SJCRH30 (cell line): ENCODE measurements at places on chromosomes 5 and 9. TPM values are rescaled to one million over a fixed set of nuclear protein-coding genes. Genes with fewer than 3 reads are reported as not detected.

- H3K4me1 ChIP-seq = no peaks in the 10 kb centered on the region
- peaks cover 14% of the 10 kb centered on the region; the same call in 1 of the 2 replicates for H3K27me3 ChIP-seq
- H3K36me3 ChIP-seq = no peaks in the 10 kb centered on the region
- H3K27ac ChIP-seq = no peak overlapping the region
Observed at GRCh38 chr9:93205045-93205768, 21.3 kb downstream of the WNK2 start.

Gene CANX
- 453 and 506 TPM in 2 replicates for total RNA-seq

DNA sequence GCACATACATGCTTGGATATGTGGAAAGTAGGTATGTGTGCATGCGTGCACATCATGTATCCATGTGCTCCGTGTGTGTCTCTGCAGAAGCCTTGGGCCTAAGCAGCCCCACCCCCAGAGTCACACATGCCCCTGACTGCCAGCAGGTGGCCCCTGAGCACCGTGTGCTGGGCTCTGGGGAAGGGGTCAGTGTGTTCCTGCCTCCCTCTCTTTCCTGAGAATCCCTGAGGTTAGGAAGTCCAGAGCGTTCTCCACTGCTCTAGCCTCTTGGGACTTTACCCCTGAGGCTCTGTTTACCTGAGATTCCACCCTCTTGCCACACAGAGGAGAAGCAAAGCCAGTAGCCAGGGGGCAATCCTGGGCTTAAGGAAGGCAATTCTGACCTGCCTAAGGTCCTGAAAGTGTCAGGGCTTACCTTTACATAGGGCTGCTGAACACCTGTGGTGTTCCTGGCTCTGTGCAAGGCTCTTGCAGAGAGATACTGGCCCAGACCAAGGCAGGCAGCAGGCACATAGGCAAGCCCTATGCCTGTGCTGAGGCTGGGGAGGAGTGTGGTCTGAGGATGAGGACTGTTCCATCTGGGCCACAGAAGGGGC lies 207.3 kb downstream of the TMEM38B start:
- H3K36me3 ChIP-seq = no peaks in the 10 kb centered on the region
- H3K4me1 ChIP-seq = no peaks in the 10 kb centered on the region
- DNase-seq = peak; percentile 58

- DNase-seq = no peak
- no peaks in the 10 kb centered on the region for H3K27me3 ChIP-seq
- no peak overlapping the region for H3K4me3 ChIP-seq
- no peak overlapping the region for H3K27ac ChIP-seq
- no peaks in the 10 kb centered on the region for H3K36me3 ChIP-seq
Observed at GRCh38 chr9:29039258-29039657, 1466.0 kb upstream of the C9orf72 start.

Gene HAVCR2
- 0.99 and 1.1 TPM in 2 replicates for total RNA-seq

GRCh38 chr5:142202282-142202681 lies 93.7 kb downstream of the NDFIP1 start:
- no peak for DNase-seq
- H3K36me3 ChIP-seq = no peaks in the 10 kb centered on the region
- H3K4me3 ChIP-seq = no peak overlapping the region
- no peak overlapping the region for H3K27ac ChIP-seq

DNA sequence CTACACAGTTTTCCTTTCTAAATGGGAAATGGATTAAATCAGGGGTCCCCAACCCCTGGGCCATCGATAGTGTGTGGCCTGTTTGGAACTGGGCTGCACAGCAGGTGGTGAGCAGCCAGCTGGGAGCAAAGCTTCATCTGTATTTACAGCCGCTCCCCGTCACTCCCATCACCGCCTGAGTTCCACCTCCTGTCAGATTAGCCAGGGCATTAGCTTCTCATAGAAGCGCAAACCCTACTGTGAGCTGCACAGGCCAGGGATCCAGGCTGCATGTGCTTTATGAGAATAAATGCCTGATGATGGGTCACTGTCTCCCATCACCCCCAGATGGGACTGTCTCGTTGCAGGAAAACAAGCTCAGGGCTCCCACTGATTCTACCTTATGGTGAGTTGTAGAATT lies 41.2 kb upstream of the FLT4 start:
- no peak overlapping the region for H3K4me3 ChIP-seq
- no peaks in the 10 kb centered on the region for H3K4me1 ChIP-seq
- no peak overlapping the region for H3K27ac ChIP-seq
- no peaks in the 10 kb centered on the region for H3K36me3 ChIP-seq
- H3K27me3 ChIP-seq = peaks cover 10% of the 10 kb centered on the region; the same call in 1 of the 2 replicates
- no peak for DNase-seq

- DNase-seq = peak; percentile 39
- H3K27ac ChIP-seq = no peak overlapping the region
- no peak overlapping the region for H3K4me3 ChIP-seq
- H3K4me1 ChIP-seq = no peaks in the 10 kb centered on the region
- no peaks in the 10 kb centered on the region for H3K36me3 ChIP-seq
Observed at GRCh38 chr5:10288592-10289219, 19.0 kb downstream of the CMBL start.

GRCh38 chr9:37776328-37776727 lies 8.5 kb downstream of the EXOSC3 start:
- peaks cover 30% of the 10 kb centered on the region for H3K36me3 ChIP-seq
- no peak overlapping the region for H3K4me3 ChIP-seq
- H3K4me1 ChIP-seq = no peaks in the 10 kb centered on the region
- no peaks in the 10 kb centered on the region for H3K27me3 ChIP-seq
- H3K27ac ChIP-seq = no peak overlapping the region
- no peak for DNase-seq

Gene PCDHGB2
- 8.9 and 9.8 TPM in 2 replicates for total RNA-seq

Gene MRPS2
- total RNA-seq = 68.0 and 68.6 TPM in 2 replicates

Gene KIF4B
- total RNA-seq = 0.02 and 0.03 TPM in 2 replicates

Gene UBTD2
- total RNA-seq = 58.2 and 62.7 TPM in 2 replicates

Gene SLC27A6
- 0.04 TPM in 1 of 2 replicates, not detected in the other for total RNA-seq

GRCh38 chr5:98105681-98106080 lies 667.8 kb upstream of the RGMB start:
- peaks cover 5% of the 10 kb centered on the region; the same call in 1 of the 2 replicates for H3K4me1 ChIP-seq
- no peak overlapping the region for H3K27ac ChIP-seq
- H3K4me3 ChIP-seq = no peak overlapping the region

DNA sequence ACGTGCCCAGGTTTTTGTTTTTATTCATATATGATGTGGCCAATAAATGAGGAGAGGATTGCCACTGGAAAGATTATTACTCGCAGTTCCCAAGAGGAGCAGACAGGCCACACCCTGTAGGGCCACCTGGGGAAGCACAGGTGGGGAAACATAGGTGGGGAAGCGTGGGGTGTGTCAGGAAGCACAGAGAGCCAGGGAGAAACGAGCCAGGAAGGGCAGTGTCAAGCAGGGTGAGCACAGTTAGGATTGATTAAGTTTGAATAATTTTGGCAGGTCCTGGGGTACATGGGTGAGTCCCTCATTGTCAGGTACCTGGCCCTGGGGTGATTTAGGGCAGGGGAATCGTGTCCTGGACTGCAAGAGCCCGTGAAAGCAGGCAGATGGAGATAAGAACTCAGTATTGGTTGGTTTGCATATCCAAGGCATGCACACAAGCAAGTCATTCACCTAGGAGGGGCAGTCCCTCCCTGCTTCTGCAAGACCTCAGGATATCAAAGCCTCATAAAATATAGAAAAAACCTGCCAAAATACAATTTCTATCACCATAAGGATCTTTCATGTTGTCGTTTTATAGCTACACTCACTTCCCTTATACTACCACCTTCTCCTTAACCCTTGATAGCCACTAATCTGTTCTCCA lies 22.4 kb downstream of the MVB12B start:
- no peak overlapping the region for H3K4me3 ChIP-seq
- DNase-seq = no peak
- H3K27ac ChIP-seq = no peak overlapping the region
- H3K36me3 ChIP-seq = peaks cover 30% of the 10 kb centered on the region
- peaks cover 22% of the 10 kb centered on the region for H3K4me1 ChIP-seq

Gene GLT6D1
- not detected in 2 replicates for total RNA-seq

- H3K27ac ChIP-seq = no peak overlapping the region
- no peaks in the 10 kb centered on the region for H3K36me3 ChIP-seq
- peaks cover 7% of the 10 kb centered on the region; the same call in 1 of the 2 replicates for H3K4me1 ChIP-seq
- DNase-seq = no peak
- no peak overlapping the region for H3K4me3 ChIP-seq
- H3K27me3 ChIP-seq = no peaks in the 10 kb centered on the region
Observed at GRCh38 chr9:95822015-95822414, 53.5 kb upstream of the ERCC6L2 start.

GRCh38 chr5:151151793-151152192 lies 5.8 kb downstream of the ANXA6 start:
- no peak for DNase-seq
- H3K4me3 ChIP-seq = no peak overlapping the region
- peaks cover 49% of the 10 kb centered on the region for H3K36me3 ChIP-seq
- no peak overlapping the region for H3K27ac ChIP-seq
- peaks cover 9% of the 10 kb centered on the region; the same call in 1 of the 2 replicates for H3K4me1 ChIP-seq

- H3K4me3 ChIP-seq = no peak overlapping the region
- DNase-seq = no peak
Observed at GRCh38 chr5:67211926-67212325, 15.3 kb upstream of the CD180 start.

Gene SNX2
- 45.4 and 46.9 TPM in 2 replicates for total RNA-seq

DNA sequence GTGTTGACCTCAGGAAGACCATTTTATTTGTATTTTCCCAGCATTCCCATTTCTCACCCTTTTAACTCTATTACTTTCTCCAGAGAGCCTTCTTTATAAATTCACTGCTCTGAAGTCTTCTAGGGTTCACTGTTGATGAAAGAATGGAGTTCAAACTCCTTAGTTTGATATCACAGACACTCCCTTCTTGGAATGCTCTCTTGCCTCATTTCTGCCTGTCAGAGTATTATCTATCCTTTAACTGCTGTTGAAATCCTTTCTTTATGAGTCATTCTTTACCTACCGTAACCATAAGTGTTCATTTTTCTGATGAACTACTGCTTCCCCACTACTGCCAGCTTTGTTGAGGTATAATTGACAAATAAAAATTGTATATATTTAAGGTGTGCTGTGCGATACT lies 4.3 kb downstream of the RIC1 start:
- no peak overlapping the region for H3K4me3 ChIP-seq
- no peaks in the 10 kb centered on the region for H3K27me3 ChIP-seq
- H3K27ac ChIP-seq = no peak overlapping the region
- 0 out of 2 replicates have a peak, but pooled peaks cover 3% of the 10 kb centered on the region for H3K4me1 ChIP-seq
- DNase-seq = no peak

GRCh38 chr5:105874316-105874715 lies 1796.4 kb downstream of the EFNA5 start:
- H3K4me1 ChIP-seq = no peaks in the 10 kb centered on the region
- no peaks in the 10 kb centered on the region; the same call in 1 of the 2 replicates for H3K36me3 ChIP-seq
- H3K4me3 ChIP-seq = no peak overlapping the region
- H3K27me3 ChIP-seq = no peaks in the 10 kb centered on the region

Gene SPATA6L
- total RNA-seq = 0.28 TPM in 1 of 2 replicates, not detected in the other

DNA sequence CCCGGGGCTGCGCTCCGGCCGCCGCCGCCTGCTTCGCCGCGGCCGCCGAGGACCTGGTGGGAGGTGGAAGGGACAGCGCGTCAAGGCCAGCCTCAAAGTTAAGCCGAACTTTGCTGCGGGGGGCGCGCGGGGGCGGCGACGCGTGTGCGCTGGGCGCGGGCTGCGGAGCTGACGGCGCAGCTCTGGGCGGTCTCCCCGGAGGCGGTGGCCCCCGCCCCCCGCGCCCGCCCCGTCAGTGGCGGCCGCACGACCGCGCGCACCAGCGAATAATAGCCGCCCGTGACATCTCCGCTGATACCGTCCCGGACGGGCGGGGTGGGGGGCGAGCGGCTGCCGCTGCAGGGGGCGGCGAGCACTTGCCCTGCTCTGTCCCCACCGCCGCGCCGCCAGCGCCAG lies 579 bp upstream of the FAM78A start:
- DNase-seq = no peak
- no peaks in the 10 kb centered on the region for H3K36me3 ChIP-seq
- peak overlapping the region; percentile 68; the same call in 1 of the 2 replicates for H3K4me3 ChIP-seq
- H3K27ac ChIP-seq = no peak overlapping the region

GRCh38 chr5:168843277-168844015 lies 264.3 kb upstream of the PANK3 start:
- no peak overlapping the region for H3K27ac ChIP-seq
- H3K4me1 ChIP-seq = no peaks in the 10 kb centered on the region
- H3K4me3 ChIP-seq = no peak overlapping the region
- H3K36me3 ChIP-seq = no peaks in the 10 kb centered on the region

GRCh38 chr9:18791074-18791473 lies 241.9 kb downstream of the SAXO1 start:
- DNase-seq = peak; percentile 57
- H3K4me1 ChIP-seq = peaks cover 7% of the 10 kb centered on the region
- no peak overlapping the region for H3K27ac ChIP-seq
- H3K27me3 ChIP-seq = no peaks in the 10 kb centered on the region

DNA sequence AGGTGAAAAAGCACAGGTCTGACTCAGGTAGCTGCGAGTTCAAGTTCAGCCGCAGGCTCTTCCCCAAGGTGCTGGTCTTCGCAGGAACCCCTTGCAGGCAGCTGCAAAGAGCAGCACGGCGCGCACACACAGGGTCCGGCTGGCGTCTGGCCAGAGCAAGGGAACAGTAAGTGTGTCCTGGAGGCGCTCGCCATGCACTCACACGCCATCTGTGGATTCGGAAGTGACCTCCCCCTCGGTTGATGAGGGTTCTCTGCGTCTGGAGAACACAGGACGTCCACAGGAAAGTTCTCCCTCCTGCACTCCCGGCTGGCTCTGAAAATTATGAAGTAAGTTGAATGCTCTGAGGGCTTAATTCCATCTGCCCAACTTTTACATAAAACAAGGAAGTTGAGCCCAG lies 14.0 kb upstream of the EGFL7 start:
- peaks cover 43% of the 10 kb centered on the region for H3K27me3 ChIP-seq
- DNase-seq = peak; percentile 51
- H3K4me1 ChIP-seq = peaks cover 16% of the 10 kb centered on the region; the same call in 1 of the 2 replicates
- no peak overlapping the region for H3K27ac ChIP-seq

Gene TOR2A
- 3.9 and 5.8 TPM in 2 replicates for total RNA-seq

Gene SPATA31A3
- 0.04 TPM in 1 of 2 replicates, not detected in the other for total RNA-seq

Gene C9
- total RNA-seq = not detected in 2 replicates

GRCh38 chr9:36935768-36936497 lies 98.1 kb downstream of the PAX5 start:
- no peaks in the 10 kb centered on the region for H3K36me3 ChIP-seq
- no peak overlapping the region for H3K27ac ChIP-seq
- no peak for DNase-seq
- H3K4me3 ChIP-seq = no peak overlapping the region

- H3K4me1 ChIP-seq = no peaks in the 10 kb centered on the region
- no peak overlapping the region for H3K27ac ChIP-seq
- H3K36me3 ChIP-seq = no peaks in the 10 kb centered on the region
- no peaks in the 10 kb centered on the region for H3K27me3 ChIP-seq
- no peak for DNase-seq
Observed at GRCh38 chr9:105281926-105282325, 37.5 kb downstream of the SLC44A1 start.

DNA sequence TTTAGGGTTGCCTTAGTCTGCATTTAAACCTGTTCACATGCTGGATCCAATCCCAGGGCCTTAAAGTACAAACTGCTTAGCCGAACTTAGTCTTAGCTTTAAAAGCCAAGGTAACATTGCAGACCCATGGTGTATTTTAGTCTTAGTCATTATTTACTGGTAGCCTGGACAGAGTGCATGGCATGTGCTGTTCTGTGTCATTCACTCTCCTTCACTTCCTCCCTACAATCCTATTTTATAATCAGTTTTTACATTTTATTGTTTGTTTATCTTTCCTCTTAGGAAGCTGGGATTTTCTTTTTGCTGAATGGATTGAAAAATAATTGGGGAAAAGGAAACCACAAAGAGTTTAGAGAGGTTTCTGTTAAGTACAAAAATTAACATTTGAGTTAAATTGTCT lies 29.4 kb upstream of the TAL2 start:
- DNase-seq = no peak
- no peaks in the 10 kb centered on the region for H3K27me3 ChIP-seq
- H3K4me1 ChIP-seq = peaks cover 12% of the 10 kb centered on the region
- H3K27ac ChIP-seq = peak overlapping the region; percentile 85
